Activated CD4-positive, alpha-beta T cell treated with anti-CD3 and anti-CD28 coated beads, Interleukin-2, amount 50 U/mL, for 4 hours (primary cell): ENCODE measurements at places on chromosomes 11 and 22.

DNA sequence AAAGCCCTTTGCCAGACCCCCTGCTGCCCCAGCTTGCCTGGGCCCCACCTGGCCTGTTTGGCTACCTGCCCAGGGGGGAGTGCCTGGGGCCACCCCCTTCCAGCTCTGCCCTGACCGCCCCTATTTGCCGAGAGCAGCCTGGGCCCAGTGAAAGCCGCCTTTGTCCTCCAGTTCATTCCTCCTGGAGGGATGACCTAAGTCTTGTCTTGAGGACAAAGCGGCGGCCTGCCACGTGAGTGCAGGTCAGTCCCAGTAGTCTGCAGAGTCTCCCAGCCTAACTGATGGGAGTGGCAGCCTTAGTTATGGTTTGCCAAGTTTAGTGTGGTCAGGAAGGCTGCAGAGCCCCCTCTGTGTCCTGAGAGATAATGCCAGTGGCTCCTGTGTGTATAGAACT lies 115.9 kb upstream of the CRYBB3 start:
- no peak for DNase-seq

- no peak for DNase-seq
These were observed 45.6 kb upstream of the POLD3 start for GRCh38 chr11:74546752-74547151.

DNA sequence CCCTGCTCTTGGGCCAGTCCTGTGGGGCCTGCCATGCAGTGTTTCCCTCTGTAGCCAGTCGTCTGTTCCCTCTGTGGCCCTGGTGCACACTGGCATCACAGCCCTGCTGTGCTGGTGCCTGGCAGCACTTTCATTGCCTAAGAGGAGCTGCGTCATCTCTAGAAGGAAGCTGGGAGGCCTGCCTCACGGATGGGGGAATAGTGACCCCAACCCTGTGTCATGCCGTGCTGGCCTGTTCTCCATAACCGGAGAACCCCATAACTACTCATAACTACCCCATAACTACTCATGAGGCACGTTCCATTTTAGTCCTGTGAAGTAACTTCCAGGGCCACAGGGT lies 14.0 kb downstream of the RAB36 start:
- DNase-seq = no peak

DNA sequence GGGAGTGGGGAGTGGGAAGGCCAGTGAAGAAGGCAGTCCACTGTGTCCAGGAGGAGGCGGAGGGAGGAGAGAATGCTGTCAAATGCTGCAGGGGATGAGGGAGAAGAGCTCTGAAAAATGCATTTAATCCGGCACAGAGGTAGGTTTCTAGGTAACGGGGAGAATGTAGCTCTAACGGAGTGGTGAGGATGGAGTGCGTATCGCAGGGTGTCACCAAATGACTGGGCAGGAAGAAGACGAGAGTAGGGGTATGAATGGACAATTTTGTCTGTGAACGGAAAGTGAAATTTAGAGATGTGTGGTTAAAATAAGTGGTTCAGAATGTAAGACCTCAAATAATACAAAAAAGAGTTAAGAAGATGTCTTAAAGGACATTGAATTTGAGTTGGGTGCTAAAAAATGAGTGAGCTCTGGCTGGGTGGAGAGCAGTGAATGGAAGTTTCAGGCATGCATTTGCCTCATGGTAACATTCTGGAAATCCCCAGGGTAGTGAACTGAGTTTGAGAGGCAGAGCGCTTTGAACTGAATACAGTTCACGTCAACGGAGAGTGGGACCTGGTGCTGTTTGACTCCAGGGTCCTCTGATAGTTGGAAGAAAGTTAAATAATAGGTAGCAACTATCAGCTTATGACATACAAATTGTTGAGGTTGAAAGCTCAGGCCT lies 81.3 kb upstream of the CADM1 start:
- no peak for DNase-seq

GRCh38 chr11:34366522-34366921 lies 8.7 kb upstream of the ABTB2 start:
- DNase-seq = no peak

DNA sequence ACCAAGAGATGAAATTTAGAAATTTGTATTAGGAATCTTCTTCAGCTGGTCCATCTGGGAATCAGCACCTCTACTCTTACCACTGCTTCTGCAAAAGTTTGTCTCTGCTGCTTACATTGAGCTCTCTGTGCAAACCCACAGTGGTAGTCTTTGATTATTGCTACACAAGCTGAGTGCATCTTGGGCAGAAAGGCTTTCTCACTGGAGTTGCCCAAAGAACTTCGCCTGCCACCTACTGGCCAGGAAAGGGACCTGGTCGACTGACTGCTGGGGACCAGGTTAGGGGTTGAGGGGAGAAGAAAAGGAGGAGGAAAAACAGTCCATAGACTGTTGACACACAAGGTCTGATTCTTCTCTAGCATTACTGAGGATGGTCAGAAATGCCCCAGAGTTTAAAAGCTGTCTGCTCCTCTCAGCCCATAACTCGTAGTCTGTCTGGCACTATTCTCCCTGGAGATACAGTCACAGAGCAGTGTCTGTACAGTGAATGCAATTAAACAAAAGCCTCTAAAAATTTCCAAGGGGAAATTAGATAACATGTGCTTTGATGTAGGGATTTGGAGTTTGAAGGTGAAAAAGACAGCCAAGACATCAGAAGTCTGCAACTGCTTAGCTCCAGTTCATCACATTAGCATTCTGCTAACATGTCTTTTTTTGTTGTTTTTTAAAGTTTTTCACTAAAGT lies 215.0 kb upstream of the CTSC start:
- DNase-seq = no peak

GRCh38 chr11:27552341-27552740 lies 45.8 kb upstream of the LIN7C start:
- DNase-seq = no peak

GRCh38 chr11:121566279-121567168 lies 113.8 kb upstream of the SORL1-AS1 start:
- no peak for DNase-seq

GRCh38 chr11:100716838-100717237 lies 29.8 kb downstream of the ARHGAP42 start:
- DNase-seq = no peak
